ENCODE measurements at places on chromosomes 5 and 9.

GRCh38 chr9:113475992-113476391 is 12.5 kb downstream of the RGS3 start:
- DNase-seq, result no peak

GRCh38 chr5:56900858-56901578 is 8.4 kb upstream of the SETD9 start:
- DNase-seq, result peak; percentile 6

DNA sequence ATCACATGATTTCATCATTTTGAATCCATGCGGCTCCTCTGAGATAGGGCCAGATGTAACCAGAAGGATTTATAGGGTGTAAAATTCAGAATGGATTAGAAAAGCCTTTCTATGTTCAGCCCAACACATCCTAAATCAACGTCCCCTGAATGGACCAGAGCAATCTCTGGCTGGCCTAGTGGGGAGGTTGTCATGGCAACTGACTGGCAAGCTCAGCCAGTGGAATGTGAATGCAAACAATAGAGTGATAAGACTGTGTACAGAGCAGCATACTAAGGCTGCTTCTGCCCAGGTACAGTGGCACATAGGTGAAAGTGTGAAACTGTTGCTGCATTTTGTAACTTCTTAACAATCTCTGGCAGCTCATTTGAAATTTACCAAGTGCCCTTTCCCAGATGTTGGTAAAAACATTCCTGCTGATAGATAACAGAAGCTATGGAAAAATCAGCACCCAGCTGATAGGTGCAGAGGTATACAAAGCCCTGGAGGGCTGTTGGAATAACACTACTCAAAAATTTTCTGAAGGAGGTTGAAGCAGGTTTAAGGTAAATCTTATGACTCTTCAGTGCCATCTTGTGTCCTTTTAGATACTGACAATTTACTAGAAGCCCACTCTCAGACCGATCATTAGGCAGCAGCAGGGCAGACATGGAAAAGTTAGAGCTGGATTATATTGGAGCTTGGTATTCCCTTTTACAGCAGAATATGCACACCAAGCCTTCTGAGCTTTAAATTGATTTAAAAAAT is 267.2 kb downstream of the RAB3C start:
- DNase-seq, result peak; percentile 78

GRCh38 chr5:90134892-90135291 is 274.7 kb downstream of the CETN3 start:
- DNase-seq, result no peak

DNA sequence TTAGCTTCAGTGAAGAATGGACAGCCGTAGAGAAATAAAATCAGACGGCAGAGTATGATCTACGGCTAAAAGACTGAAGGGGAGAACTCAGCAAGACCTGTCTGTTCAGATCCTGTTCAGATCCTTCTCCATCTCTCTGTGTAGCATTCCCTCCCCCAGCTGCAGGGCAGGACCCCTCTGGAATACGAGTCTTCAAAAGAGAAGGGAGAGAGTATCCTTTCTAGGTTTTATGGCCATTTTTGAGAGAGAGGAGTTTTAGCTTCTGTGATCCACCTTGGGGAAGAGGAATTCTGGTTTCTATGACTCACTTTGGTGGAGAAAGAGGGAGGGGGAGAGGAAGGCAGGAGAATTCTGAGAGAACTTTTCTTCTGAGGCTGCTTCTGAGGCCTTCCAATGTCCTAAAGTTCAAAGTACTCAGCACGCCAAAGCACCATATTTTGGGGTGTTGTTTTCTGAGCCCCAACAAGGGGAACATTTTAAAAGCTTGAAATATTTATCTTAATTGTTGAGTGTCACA is 194.4 kb upstream of the TLE4 start:
- DNase-seq, result no peak

DNA sequence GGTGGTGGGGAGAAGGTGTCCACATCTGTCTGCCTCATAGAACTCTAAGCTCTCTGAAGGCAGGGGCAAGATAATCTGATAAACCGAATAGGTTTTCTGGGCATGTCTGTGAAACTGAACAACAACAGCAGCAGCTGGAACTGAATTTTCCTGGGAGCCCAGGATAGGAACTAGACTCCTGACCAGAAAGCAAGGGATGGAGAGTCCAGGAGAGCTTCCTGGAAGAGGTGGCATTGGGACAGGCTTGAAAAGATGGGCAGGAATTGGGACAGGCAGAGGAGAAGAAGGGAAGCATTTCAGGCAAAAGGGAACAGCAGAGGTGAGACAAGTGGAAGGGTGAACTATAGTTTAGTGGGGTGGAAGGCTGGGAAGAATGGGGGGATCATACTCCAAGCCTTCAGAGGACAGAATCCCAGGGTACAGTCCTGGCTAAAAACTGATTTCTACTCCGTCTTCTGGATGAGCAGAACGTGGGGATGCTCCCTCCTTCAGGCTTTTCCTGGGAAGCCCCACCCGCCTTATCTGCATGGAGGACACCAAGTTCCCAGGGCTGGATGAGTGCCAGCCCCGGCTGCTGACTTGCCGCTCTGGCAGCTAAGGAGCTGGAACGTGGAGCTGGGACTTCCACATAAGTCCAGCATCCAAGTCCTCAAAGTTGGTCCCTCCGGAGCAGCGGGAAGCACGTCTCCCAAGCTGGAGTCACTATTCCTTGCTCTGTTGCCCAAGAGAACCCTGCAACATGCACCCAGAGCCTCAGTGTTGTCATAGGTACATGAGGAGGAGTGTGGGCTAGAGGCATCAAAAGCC is 13.9 kb upstream of the KIF12 start:
- no peak for DNase-seq

DNA sequence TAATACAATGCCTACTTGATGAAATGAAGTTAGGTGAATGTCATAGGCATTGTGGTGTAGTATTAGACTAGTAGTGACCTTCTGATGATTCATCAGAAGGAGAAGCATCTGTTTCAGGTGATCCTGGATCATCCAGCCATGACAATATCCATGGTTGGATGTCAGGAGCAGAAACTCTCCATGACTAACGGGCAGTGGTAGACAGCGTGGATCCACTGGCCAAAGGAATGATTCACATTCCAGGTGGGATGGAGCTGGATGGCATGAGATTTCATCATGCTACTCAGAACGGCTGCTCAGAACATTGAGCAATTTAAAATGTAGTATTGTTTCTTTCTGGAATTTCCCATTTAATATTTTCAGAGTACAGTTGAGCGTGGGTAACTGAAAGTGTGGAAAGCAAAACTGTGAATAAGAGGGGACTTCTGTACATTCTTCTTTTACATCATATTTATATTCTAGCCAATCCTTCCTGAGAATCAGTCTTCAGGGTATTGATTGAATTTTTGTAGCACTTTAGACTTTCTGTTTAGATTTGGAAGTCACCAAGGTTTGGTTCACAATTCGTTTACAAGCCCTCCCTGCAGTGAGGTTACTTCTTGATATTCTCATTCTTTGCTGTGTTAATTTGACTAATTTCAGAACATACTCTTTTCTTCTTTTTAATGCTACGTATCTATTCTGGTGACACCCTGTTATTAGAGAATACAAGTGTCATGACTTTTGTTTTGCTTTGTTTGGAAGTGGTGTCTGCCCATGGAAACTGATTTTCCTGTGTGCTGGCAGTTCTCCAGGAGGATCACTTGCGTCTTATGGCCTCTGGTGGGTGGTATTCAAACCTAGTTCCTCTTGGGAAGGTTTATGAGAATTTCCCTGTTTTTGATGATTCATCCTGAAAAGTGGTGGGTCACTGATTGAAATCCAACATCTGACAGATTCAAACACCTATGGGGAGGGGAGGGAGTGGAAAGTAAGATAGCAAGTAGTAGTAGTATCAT is 12.2 kb upstream of the CLINT1 start:
- DNase-seq, result peak; percentile 2

DNA sequence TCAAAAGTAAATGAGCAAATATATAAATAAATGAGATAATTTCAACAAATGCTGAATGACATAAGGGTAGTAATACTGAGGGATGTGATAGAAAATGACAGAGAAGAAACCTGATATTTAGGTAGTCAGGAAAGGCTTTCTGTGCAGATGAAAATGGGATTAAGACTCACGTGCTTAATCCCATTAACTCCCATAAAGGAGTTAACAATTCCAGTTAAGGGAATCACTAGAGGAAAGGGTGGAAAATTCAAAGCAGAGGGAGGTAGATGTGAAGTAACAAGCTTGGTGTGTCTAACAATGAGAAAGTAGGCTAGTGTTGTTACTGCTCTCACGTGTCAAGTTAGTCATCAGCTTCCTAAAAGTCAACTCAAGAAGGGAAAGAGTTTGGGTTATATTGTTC is 90.5 kb upstream of the TRIM32 start:
- DNase-seq, result no peak

- DNase-seq, result no peak
Observed at GRCh38 chr9:137080260-137081122, 3.2 kb downstream of the UAP1L1 start.

GRCh38 chr9:36135741-36136271 is 727 bp upstream of the GLIPR2 start:
- DNase-seq, result no peak

- DNase-seq, result peak; percentile 79
Observed at GRCh38 chr9:91589101-91589553, 165.5 kb upstream of the NFIL3 start.

GRCh38 chr5:150175076-150175475 is 8.5 kb downstream of the CDX1 start:
- no peak for DNase-seq

DNA sequence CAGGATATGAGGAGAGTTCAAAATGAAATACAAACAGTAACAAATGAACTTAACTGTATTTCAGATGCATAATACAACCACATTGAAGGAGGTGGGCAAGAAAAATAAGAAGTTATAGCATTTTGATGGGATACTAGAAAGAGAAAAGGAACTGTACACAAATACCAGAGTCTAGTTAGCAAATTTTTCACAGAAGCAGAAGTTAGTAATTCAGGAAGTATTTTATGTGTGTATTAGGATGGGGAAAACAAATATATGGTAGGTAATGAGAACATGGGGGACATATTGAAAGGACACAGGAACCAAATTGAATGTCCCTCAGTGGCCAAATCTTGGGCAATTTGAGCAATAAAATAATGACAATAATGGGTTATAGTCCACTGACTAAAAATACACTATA is 18.4 kb downstream of the GM2A start:
- no peak for DNase-seq

DNA sequence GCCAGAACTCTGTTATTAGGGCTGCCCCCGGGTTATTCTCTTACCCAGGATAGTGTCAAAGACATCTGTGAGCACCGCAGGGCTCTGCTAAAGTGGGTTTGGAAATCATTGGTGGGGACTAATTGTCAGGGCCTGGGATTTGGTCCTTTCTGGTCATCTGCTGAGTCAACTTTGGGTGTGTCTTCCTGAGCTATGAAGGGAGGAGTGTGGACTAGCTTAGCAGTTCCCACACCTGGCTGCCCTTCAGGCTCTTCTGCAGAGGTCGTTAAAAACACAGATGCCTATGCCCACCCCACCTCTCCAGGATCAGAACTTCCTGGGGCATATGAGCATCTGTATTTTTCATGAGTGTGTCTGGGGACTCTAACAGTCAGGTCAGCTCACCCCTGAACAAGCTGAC is 352.2 kb downstream of the SLIT3 start:
- DNase-seq, result no peak

GRCh38 chr9:76738402-76738801 is 25.8 kb upstream of the PCA3 start:
- DNase-seq, result peak; percentile 81

DNA sequence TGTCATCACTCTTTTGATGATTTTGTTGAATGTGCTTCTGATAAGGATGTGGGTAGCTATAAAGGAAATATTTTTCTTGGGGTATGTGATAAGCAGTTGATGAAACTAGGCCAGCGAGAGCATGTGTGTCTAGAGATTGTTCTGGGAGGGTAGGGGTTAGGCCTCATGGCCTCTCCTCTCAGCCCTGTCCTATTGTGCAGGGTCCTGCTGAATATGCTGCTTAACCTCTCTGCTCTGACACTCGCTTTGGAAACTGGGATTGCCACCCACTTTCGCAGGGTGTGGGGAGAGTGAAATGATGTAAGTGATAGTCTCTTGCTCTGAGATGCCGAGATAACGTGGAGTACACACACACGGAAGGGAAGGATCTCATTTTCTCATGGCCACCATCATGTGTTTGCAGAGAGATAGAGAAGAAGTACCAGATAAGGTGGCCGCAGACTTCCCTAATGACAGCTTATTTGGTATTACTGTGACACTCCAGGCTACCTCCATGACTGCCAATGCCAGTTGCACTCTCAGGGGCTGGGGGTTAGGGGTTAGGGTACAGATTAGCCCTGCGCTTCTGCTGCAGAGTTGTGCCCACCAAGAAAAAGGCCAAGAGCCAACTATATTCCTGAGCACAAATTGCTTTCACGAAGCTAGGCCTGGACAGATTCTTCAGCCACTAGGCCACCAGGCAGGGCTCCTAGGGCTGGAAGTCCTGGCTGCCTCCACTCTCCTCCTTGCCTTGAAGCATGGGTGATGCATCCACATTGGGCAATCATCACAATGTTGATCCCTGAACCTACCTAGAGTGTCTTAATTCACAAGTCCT is 25.2 kb upstream of the TNFAIP8 start:
- no peak for DNase-seq

- no peak for DNase-seq
Observed at GRCh38 chr9:134291452-134291881, 34.8 kb upstream of the RXRA start.

GRCh38 chr9:114084282-114085073 is 6.4 kb upstream of the AMBP start:
- no peak for DNase-seq

DNA sequence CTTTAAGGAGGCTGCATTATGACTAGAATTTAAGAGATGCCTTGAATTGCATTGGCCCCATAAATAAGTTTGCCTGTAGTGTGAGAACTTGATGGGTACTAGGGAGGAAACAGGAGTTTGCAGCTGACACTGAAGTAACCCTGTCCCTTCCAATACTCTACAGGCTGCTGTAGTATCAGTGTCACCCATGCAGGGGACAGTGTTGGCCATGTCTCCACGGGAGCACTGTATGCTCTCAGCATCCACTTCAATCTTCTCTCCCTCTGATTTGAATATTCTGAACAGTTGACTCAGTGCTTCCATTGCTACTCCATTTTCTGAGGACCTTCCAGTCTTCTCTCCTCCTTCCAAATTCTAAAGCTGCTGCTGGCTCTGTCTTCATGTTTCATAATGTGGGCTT is 11.4 kb upstream of the IFNA14 start:
- no peak for DNase-seq

DNA sequence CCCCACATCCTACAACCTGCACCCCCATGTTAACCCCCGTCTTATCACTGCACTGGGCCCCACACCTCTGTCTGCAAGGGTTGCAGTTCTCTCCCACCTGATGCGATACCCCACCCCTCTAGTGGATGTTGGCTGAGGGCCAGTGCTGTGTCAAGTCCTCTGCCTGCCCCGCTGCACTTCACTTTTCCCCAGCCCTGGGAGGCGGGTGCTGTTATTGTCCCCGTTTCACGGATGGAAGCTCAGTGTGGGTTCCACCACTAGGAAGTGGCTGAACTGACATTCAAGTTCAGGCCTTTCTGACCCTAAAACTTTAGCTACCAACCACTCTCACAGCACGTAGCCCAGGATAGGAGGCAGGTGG is 3.5 kb downstream of the SNCB start:
- DNase-seq, result no peak

GRCh38 chr5:167968837-167969236 is 322.6 kb upstream of the WWC1 start:
- DNase-seq, result no peak

Data from COR-L47 (cell line).